ENCODE measurements at places on chromosomes 3 and 15.

- DNase-seq: no peak
Observed at GRCh38 chr3:18190646-18191045, 234.5 kb downstream of the SATB1 start.

DNA sequence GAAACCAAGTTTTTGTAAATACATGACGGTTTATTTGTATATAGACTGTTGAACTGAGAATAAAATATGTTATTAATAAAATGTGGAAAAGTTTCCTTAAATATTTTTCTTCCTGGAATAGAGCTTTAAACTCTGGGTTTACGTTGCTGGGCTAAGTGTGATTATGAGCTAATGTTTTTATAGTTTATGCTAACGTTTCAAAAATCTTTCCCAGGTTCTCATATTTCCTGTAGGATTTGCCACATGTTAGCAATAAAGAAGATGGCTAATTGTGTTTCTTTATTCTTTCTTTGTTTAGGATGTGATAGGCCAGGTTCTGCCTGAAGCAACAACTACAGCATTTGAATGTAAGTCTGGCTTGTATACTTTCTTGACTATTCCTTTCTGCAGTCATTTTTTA, 7.2 kb downstream of the MAP2K5 start:
- DNase-seq: no peak

DNA sequence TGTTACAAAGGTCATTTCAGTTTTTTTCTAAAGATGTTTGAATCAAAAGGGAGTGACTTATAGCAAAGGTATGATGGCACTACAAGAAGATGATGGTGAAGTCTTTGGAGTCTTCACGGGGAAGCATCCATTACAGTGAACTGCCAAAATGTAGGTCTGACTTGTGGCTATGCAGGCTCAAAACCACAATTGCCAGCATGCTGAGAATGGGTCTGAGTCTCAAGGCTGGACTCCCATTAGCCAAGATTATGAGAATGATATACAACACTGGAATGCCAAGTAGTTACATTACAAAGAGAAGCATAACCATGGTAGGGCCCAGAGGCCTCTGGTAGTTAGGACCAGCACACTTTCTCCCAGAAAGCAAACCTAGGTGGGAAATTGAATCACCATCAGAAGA, 194.2 kb downstream of the MTHFS start:
- no peak for DNase-seq

DNA sequence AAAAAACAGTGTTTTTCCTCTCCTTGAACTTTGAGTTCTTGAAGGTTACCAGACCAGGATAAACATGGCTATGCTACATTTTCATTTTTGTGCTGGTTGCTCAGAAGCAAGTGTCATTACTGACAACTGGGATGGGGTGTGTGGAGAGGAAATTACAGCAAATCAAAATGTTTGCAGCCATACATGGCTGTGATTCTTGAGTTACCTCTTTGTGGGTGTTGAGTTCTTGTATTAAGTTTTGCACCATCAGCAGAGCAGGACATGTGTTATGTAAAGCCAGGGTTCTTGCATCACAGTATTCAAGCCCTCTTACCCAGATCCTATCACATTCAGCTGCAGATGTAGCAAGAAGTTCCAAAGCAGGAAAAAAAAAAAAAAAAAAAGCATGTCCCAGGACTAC, 53.9 kb upstream of the ATOSA start:
- DNase-seq: peak; percentile 13

DNA sequence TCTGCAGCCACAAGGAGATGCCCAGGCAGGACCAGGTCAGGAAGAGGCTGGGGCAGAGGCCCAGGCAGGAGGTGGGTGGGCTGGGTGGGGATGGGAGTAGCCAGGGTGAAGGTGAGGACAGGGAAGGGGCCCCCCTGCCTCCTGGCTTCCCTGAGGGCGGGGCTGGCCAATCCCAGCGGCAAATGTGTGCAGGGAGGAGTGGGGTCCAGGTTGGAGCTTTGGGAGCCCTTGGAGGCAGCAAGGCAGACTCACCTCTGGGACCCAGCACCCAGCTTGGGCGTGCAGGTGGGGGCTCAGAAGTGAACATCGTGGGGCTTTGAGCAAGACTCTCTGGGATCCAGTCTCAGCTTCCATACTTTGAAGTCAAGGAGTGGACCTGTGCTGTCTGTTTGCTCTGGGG, 25.2 kb downstream of the GP9 start:
- DNase-seq: no peak

GRCh38 chr15:50168783-50169411, 13.1 kb upstream of the SLC27A2 start:
- DNase-seq: no peak

- no peak for DNase-seq
Observed at GRCh38 chr3:57948781-57949242, 59.4 kb upstream of the FLNB start.

DNA sequence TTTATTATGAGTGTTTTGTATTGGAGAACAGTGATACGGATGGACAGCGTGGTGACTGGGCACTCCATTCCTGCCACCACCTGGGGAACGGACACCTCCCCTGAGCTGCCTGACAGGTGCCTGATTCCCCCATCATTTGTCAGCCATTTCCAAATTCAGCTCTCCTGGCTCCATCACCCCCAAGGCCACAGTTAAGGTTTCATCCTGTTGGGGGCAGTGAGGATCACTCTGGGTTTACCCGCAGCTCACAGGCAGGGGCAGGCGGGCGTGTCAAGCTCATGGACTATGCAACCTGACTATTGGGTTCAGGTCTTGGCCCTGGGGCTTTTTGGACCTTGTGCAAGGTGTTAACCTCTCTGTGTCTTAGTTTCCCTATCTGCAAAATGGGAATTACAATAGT, 76.3 kb downstream of the RAB11A start:
- no peak for DNase-seq

DNA sequence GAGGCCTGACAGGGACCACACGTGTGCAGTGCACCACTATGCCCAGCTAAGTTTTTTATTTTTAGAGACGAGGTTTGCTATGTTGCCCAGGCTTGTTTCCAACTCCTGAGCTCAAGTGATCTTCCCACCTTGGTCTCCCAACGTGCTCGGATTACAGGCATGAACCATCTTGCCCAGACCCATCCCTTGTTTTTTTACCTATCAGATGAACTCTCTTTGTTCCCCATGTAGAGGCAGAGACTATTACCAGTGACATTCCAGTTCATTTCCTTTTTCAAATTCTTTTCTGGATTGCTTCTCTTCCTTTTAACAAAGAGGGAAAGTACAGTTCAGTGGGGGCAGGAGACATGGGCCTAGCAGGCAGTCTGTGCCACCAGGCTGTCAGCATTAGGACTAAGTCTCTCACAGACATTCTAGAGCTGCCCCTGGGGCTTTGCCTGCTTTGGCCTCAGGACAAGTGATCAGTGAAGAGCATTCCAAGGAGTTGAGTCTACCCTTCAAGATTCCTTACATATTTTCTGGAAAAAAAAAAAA, 103.5 kb upstream of the SLC7A14 start:
- peak; percentile 26 for DNase-seq

DNA sequence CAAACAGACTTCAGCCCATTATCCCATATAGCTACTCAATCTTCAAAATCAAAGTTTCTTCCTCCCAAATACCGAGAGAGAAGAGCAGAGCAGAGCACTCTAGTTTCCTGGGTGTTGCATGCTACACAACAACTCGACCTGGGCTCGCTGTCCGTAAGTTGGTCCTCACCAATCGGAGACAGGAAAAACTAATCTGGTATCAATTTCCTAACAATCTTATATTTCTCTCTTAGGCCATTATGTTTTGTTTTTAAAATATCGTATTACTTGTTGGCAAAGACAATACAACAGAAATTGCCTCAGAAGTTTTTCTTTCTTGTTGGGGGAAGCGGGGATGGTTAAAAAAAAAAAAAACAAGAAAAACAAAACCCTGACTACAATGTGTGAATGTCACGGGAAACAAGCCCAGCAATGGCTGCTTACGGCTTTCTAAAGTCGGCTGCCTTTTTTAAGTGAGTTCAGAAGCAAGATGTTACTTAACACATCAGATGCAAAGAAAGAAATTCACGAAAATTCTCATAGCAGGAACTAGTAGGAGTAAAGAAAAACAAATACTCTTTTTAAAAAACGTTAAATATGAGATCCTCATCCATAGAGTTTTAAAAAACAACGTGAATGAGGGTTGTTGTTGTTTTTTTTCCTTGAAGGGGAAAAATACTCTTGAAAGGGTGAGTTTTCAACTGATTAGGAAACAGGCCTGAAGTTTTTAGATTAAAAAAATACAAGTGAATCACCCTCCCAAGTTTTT, 1.9 kb downstream of the VGLL4 start:
- DNase-seq: peak; percentile 88

- DNase-seq: no peak
Observed at GRCh38 chr3:58639842-58640241, 26.7 kb downstream of the FAM3D start.

DNA sequence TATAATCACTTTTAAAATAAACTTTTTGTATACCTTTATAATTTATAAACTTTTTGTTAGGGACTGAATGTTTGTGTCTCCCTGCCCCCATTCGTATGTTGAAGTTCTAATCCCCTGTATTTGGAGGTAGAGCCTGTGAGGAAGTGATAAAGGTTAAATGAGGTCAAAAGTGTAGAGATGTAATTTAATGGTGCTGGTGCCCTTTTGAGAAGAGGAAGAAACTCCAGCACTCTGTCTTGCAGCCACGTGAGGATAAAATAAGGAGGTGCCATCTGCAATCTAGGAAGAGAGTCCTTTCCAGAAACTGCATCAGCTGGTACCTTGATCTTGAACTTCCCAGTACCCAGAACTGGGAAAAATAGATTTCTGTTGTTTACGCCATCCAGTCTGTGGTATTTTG, 106.1 kb upstream of the RGMA start:
- DNase-seq: no peak

- no peak for DNase-seq
Observed at GRCh38 chr3:130843441-130843840, 50.4 kb upstream of the ATP2C1 start.

DNA sequence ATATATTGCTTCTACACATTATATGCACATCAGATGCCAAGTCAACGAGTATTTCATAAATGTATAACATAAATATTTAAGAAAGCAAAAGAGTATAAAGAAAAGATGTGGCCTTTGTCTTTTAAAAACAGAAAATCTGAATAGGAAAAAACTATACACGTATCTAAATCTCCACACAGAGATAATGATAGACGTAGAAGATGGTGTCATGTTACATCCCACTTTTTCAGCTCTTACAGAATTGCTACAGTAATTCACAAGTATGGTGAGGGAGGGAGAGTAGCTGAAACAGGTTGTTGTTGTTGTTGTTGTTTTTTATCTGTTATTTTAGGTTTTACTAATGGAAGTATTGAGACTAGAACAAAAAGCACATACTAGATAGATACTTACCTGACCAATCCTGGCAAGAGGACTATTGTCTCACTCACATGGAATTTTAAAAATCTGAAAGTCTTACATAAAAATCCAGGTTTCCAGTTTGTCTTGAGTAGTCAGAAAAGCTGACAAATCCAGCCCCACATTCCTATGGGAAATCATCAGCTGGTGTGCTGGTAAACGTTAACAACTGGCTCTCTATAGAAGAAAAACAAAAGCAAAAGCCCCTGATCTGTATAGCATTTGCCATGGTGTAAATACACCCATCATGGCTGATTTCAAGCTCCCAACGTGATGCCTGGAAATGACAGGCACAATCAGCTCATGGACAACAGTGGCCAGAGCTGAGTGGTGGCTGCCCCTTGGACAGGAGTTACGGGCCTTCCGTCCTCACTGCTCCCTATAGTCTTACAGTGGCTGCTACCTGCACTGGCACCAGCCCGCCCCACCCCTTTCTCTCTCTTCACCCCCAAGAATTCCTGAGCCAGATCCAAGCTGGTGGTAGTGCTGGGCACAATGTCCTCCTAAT, 47.4 kb upstream of the VGLL4 start:
- peak; percentile 50 for DNase-seq

All from lung (tissue), 17 donors.